Left renal cortex interstitium (tissue), 4 donors: ENCODE measurements at places on chromosomes 4 and X.

DNA sequence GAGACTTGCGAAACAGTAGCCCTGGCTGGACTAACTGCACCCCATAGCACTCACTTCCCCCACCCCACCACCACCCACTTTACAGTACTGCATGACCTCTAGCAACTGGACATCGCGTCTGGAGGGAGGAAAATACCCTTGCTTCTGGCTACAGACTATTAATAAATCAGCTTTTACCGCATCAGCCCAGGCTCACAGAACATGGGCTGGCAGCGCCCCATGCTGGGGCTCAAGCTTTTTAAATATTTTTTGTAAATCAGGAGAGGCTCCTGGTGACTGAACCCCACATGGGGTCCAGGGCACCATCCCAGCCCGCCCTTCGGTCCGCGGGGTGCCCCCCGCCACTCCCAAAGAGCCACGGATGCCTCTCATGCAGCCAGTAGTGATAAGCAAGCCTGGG, 2.7 kb downstream of the HS6ST2 start:
- DNase-seq: no peak

DNA sequence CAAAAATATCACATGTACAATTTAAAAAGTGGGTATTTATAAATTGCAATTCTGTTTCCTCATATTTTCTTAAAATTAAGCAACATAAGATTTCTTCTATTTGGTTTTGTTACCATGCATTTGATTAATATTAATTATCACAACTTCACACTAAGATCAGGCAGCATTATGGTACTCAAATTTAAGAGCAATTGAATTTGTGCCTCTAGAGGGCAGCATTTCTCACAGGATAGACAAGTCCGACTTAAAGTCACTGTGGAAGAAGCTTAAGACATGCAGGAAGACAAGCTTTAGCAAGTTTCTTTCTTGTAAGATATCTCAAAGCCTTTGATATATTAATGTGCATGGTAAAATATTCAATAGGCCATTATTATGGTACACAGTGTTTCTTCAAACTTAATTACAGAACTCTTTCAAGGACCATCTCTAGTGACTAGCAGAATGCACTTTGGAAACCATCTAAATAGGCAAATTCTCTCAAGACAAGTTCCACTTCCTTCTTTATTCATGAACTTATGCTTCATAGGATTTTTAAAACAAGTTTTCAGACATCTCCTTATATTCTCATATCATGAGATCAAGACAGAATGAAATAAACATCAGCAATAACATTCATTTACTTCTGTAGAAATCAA, 35.0 kb downstream of the FBXW7 start:
- peak; percentile 50 for DNase-seq

GRCh38 chr4:156388826-156389225, 435.2 kb upstream of the CTSO start:
- DNase-seq: no peak

DNA sequence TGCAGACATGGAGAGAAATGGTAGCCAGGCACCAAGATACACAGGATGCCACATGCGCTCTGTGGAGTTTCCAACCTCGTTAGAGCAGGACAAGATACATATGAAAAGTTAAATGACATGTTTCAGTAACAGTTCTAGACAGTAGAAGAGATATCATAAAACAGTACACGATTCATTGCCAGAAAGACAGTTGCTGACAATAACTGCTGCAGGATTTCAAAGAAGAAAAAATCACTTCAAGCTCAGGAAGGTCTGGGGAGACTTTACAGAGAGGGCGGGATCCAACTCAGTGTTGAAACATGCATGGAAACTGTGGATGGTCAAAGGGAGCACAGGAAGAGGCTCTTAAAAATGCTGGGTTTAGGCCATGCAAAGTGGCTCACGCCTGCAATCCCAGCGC, 31.0 kb downstream of the DCTD start:
- DNase-seq: no peak

- DNase-seq: no peak
Measured at GRCh38 chr4:3044870-3045819, 29.2 kb downstream of the HTT-AS start.

DNA sequence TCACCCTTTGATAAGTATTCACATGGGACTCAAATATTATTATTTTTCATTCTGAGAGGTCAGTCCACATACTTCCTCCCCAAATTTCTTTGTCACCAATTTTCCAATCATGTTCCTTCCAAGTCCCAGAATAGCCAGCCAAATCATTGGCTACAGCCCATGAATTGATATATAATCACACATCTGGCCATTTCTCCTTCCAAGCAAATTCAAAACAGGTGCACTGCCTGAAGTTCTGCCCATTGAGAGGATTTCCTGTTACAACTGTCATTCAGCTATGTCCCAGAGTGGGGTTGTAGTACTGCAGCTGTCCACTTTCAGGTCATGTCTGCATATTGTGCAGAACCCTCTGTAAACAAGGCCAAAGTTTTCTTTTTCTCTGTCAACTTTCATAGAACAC, 347.8 kb downstream of the GRID2 start:
- DNase-seq: no peak

DNA sequence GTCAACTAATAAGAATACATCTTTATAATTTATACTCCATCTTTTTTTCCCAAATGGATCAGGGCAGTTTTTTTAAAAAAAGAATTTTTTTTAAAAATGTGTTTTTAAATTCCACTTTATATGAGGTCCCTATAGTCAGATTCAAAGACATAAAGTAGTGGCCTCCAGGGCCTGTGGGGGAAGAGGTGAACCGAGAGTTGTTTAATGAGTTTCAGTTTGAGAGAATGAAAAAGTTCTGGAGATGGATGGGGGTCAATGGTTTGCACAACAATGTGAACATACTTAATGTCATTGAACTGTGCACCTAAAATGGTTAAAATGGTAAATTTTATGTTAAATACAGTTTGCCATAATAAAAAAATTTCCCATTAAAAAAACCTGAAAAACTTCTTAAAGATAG, 53.8 kb downstream of the ZNF827 start:
- DNase-seq: no peak

DNA sequence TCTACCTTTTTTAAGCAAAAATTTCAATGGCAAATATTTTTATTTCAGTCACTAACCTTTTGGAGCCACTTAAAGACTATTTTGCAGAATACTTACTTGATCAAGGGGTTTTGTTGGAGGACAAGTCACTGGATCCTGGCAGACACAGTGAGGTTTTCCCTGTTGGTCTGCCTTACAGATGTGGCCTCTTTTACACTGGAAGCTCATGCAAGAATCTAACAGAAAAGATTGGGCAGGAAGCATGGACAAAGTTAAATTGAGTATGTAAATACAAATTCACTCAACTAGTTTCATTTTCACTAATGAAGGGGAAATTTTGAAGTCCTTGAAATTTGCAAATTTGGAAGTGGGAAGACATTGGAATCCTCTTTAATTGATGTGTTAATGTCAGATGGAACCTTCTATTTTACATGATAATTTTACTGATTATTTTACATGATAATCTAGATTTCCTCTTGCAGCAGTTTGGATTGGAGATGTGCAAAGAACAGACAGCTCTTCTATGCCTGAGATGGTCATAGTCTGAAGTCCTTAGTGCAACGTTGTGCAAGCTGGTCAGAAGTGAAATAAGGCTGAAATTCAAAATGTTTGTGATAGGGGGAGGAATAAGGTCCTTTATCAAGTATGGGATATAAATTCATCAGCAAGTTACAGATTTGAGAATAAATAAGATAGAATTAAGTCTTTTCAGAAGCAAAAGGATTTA, 38.4 kb downstream of the SPARCL1 start:
- no peak for DNase-seq

DNA sequence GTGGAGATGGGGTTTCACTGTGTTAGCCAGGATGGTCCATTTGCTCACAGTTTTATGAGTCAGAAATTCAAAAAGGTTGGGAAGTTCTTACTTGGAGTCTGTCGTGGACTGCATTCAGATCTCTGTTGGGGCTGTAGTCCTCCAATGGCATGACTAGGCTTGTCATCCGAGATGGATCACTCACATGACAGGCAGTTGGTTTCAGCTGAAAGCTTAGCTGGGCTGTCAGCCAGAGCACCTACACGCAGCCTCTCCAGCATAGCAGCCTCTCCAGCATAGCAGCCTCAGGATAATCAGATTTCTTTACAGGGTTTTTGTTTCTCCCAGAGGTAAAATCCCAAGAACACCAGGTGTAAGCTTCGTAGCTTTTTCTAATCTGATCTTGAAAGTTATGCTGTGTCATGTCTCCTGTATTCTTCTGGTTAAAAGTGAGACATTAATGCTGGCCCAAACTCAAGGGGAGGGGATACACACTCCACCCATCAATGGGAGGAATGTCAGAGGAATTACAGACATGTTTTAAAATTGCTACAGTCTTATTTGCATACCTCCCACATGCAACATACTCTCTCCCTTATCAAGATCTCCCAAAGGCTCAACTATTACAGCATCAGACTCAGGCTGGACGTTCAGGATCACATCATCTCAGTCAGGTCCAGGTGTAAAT, 31.6 kb upstream of the SOD3 start:
- no peak for DNase-seq

DNA sequence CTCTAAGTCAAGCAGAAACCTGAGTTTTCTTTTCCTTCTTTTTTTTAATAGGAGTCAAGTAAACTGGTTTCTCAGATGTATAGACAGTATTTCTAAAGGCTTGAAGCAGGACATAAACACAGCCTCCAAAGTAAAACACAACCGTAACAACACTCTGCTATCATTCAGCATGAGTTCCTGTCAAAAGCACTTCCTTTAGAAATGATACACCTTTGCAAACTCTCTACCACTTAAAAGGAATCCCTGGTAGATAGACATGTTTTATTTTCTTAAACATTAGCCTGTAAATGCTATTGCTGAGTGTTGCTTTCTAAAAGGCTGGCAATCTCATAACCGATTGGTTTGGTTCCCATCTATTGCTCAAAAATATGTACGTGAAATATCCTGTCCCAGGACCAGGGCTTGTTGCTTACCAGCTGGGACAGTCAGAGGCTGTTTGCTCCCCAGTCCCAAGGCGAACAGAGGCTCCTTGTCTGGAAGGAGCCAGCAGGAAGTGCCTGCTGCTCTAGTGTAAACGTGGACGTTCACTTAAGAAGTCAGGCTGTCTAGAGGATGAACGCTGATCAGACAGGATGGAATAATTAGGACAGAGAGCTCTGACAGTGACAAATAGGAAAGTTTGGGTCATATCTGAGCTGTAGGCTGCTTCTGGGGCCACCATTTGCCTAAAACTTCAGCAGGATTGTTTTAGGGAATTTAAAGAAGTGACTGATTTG, 173.9 kb upstream of the KLF3 start:
- no peak for DNase-seq

DNA sequence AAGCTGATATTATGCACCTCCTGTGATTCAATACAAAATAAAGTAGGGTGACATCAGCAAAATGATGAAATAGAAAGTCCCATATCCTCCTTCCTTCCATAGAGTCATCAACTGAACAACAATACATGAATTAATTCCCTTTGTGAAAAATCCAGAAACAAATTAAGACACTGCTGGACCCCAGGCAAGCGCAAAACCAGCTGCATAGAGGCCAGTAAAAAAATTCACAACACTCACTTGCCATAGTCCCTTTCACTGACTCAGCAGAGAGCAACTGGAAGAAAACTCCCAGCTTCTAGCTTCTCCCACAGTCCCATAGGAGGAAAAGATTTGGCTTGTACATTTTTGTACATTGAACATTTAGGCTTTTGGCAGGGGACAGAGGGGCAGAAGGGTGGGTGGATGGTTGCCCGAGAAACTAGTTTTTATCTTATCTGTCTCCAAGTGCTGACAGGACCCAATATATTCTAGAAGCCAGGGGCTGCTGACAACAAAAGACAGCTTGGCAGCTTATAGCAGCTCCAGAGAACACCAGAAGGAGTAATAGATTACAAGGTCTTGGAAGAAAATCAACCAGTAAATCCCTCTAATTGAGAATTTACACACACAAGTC, 124.6 kb downstream of the NDST3 start:
- no peak for DNase-seq

DNA sequence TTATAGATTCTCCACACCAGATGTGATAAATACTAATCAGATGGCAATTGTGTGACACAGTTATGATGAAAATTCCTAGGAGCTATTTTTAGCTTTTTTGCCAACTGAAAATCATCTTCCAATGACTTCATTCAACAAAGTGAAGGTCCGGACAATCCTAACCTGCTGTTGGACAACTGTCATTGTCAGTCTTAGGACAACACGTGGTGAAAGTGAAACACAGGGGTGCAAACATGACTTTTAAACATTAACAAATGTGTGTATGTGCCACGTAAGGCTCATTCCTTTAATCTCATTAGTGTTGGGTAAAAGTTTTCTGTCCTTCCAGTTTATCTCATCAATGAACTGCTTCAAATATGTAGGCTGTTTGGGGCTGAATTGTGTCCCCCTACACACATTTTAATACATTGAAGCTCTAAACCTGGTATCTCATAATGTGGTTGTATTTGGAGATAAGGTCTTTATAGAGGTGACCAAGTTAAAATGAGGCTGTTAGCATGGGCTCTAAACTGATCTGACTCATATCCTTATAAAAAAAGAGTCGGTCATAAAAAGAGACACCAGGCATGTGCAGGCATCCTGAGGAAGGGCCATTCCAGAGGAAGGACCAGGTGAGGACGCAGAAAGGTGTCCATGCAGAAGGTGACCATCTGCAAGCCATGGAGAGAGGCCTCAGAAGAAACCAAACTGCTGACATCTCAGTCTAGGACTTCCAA, 41.2 kb upstream of the SMAD1 start:
- DNase-seq: no peak

DNA sequence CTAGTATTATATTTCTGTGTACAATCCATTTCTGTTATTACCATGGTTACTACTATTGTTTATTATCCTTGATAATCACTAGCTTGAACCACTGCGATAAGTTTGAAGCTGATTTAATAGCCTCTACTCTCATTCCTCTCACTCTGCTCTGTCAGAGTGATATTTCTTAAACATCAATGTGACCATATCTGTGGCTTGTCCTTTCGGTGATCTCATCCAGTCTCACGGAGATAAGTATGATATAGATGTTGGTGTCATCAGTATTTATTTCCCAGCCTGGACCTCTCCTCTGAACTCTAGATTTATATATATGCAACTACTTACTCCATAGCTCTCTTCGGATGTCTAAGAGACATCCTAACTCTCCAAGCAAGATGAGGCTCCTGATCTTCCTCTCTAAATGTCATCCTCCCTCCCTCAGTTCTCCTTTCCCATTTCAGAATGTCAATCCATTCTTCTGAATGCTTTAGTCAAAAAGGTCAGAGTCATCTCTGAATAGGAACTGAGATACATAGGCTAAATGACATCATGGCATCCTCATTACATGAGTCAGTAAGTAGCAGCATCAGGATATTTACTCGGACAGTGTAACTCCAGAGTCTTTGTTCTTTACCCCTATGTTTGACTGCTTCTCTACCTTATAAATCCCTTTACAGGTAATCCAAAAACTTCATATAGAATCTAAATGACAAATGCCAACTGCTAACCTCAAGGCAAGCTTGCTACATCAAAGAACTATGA, 129.5 kb downstream of the PACRGL start:
- DNase-seq: no peak

GRCh38 chr4:65401083-65401482, 269.2 kb downstream of the EPHA5 start:
- no peak for DNase-seq

DNA sequence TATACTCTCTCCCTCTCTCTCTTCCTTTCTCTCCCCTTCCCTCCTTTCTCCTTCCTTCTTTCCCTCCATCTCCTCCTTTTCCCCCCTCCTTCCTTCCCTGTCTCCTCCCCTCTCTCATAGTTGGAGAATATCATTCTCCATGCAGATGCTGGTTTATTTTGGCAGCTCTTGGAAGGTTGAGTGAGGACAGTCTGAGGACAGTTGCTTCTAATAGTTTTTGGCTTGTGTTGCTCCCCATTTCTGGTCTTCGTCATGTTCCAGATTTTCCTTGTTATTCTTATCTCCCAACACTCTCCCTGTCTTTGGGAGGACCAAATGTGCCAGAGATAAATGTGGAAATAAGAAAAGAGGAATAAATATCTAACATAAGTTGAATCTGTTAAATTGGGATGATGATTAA, 263.0 kb downstream of the FRMPD4 start:
- no peak for DNase-seq
